ENCODE measurements at places on chromosomes 13 and 19.
A peak's percentile ranks its signal among the peaks of the same experiment; 100 is the strongest.

DNA sequence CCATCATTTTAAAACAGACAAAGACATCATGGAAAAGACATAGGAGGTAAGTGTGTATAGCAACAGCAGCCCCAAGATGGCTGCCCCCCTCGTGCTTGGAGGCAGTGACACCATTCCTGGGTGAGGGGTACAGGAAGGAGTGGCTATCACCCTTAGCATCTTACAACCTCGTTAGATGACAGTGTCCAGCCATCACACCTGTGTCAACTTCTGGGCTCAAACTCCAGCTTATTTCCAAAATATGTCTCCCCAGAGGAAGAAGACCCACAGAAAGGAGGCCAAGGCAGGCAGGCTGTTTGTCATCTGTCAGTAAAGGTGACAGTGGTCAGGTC, 27.5 kb downstream of the EPS15L1 start:
- DNase-seq = no peak

GRCh38 chr19:35095667-35096368, 19.8 kb upstream of the FXYD3 start:
- DNase-seq = no peak

DNA sequence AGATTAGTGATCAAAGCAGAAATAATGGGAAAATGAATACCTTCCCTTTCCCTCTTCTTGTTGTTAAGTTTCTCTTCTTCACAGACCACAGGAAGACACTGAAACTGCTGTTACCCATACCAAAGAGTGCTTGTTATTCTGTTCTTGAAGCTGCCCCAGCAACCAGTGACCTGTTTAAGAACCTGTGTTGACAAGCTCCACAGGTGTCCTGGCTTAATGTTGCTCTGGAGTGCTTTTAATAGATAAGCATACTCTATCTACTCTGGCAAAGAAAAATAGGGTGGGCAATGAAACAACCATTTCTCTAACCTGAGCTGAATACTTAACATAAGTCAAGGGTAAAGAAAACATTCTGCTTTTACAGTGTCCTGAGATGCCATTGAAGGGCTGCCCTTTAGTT, 506.7 kb upstream of the GPC6 start:
- DNase-seq = no peak

- no peak for DNase-seq
These were observed 1315.4 kb downstream of the PCDH9 start for GRCh38 chr13:65914716-65915115.

DNA sequence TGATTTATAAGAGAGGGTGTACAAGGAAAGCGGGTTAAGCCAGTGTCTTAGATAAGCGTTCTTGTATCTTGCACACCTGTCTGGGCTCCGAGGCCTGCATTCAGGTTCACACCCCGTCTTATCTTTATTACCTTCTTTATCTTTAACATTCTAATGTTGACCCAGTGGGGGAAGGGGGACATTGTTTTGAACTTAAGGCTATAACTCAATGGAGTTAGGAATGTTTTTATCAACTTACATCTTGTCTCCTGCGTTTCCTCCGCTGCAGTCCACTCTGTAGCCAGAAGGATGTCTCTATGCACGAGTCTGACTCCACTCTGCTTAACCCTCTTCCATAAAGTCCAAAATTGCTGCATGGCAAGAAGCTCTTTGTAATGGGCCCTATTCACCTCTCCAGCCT, 71.2 kb downstream of the FGF9 start:
- no peak for DNase-seq

- no peak for DNase-seq
These were observed 3.3 kb downstream of the EEF2 start for GRCh38 chr19:3981736-3982681.

DNA sequence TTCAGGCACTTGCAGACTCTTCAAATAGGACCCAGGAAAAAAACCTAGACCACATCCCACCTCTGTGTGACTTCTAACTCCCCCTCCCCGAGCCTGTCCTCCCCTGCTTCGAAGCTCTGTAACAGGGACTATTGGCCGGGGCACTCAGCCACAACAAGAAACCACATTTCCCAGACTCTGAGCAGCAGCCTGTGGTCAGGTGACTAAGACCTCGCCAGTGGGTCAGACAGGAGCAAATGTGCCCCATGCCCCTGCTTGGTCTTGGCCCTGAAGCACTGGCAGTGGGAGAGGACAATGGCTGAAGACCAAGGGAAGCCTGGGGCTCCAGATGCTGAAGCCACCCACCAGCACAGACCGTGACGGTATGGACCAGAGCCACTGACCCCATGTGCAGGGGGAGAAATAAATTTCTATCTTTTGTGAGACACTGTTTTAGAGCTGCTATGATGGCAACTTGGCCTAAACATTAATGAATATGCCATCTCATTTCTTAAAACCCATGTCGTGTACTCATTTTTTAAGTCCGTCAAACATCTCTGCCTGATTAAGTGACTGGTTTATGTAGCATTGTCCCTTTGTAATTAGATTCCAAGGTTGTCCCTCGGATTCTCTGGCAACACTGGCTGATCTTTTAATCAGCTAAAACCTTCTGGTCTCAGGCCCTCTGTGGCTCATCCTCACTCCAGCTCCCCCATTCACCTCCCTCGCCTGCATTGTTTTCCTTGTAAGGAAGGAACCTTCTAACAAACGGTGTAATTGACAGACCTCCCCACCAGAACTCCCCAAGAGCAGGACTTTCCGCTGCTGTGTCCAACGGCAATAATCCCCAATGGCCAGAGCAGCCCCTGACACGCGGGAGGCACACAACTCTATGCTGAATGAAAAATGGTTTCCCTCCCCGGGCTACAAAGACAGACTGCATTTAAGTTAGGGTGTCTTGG, 98.4 kb downstream of the STK24 start:
- DNase-seq = peak; percentile 70

DNA sequence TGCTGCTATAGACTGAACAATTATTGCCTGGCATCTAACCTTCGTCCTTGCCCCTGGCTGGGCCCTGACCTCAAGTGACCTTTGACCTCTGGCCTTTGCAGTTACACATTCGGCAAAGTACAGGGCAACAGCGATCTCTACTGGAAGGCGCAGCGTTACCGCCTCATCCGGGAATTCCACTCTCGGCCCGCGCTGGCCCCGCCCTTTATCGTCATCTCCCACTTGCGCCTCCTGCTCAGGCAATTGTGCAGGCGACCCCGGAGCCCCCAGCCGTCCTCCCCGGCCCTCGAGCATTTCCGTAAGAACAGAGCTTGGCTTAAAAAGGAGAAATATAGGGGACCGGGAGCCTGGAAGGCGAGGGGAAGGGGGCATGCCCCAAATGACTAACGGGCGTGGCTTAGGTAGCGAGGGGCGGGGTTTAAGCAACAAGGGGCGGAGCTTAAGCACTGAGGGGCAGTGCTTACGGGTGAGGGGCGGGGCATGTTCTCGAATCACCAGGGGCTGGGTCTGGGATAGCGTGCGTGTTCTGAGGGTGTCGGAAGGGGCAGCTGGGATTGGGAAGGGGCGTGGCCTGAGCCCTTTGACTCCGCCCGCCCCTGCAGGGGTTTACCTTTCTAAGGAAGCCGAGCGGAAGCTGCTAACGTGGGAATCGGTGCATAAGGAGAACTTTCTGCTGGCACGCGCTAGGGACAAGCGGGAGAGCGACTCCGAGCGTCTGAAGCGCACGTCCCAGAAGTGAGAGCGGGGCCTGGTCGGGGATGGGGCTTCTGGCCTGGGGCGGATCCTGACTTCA, 52.7 kb downstream of the TRPM4 start:
- peak; percentile 57 for DNase-seq

DNA sequence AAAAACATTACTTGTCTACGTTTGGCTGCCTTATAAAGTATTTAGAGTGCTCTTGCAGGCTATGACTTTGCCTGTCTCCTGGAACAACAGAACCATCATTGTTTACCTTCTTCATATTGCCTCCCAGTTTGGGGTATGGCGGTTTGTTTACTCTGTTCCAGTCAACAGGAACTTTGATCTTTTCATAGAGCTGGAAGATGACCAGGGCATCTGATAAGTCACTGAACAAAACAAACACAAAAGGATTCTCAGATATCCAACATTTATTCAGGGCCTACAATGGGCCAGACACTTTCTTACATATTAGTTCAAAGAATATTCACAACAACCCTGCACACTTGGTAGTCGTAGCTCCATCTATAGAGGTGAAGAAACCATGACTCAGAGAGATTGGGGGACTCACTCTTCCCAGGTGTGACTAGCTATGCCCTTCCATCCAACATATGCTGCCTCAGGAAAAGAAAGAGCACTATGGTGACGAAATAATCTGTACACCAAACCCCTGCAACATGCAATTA, 38.4 kb upstream of the CPB2 start:
- DNase-seq = no peak

- no peak for DNase-seq
These were observed 72.3 kb upstream of the RFC3 start for GRCh38 chr13:33745370-33746324.

- DNase-seq = no peak
These were observed 53.2 kb downstream of the COMP start for GRCh38 chr19:18737954-18738351.

GRCh38 chr13:24450530-24450929, 62.0 kb downstream of the PARP4 start:
- DNase-seq = no peak

GRCh38 chr13:32125221-32125689, 93.7 kb downstream of the FRY start:
- DNase-seq = no peak

DNA sequence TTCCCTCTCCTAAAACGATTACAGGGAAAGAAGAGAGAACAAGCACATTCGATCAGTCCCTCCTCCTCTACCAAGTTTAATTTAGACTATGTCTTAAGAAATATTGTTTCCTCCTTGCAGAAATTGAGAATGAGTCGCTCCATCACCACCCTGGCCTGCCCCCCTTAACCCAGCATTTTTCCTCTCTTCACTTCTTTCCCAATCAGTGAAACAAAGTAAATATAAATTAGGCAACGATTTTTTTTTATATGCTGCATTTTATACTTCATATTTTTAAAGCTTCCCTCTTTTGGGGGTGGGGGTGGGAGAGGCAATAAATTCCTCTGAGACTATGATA, 300.0 kb downstream of the SPRY2 start:
- DNase-seq = no peak

DNA sequence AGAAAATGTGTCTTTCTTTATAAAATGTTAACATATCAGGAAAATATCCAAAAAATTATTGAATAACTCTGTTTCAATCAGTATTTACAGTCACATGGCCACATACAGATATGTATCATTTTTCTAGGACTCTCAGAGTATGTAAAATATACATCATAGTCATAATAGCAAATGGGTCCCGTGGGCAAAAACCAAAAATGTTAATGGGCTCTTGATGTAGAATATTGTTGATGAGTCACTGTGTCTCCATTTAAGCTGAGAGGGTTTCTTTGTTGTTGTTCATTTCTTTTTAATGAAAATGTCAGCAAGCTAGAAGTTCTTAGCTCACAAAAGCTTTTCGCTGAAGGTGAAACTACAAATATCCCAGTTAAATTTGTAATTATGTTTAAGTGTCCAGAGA, 1713.1 kb upstream of the PCDH20 start:
- DNase-seq = no peak

DNA sequence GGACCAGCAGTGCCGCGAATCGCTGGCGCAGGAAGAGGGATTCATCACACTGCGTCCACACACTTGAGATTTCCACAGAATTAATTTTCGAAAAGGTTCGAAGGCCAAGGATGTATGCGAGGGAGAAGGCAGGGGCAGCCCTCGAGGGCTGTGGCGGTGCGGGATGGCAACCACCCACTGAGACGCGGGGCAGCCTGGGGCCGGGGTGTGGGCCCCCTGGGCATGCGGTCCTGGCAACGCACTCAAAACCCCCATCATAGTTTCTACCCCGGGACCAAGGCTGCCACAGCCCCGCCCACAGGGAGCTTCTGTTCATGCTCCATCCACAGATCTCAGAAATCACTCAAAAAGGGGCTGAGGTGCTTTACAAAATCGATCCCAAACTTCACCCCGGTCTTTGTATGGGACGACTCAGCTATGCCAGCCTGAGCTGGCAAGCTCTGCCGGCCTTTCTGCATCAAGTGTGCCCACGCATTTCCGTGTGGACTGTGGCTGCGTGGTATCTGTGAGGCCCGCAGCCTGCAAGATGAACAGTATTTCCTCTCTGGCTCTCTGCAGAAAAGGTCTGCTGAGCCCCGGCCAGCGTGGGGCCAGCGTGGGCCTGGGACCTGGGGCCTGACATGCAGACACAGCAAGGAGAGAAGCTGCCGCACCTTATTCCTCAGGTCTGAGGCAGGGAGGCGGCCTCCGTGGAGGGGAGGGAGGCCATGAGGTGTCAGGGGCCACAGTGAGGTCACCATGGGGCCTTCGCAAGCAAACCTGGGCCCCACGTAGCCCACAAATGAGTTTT, 19.2 kb downstream of the ZNF787 start:
- DNase-seq = no peak

GRCh38 chr19:3073159-3073563, 10.9 kb upstream of the TLE5 start:
- no peak for DNase-seq

GRCh38 chr13:95226932-95227695, 74.1 kb downstream of the ABCC4 start:
- no peak for DNase-seq

GRCh38 chr13:21625366-21625765, 21.4 kb upstream of the MICU2 start:
- DNase-seq = no peak

- DNase-seq = peak; percentile 82
These were observed 65.4 kb downstream of the GNG7 start for GRCh38 chr19:2636897-2637683.

- peak; percentile 51 for DNase-seq
These were observed 10.1 kb upstream of the ZNF358 start for GRCh38 chr19:7505682-7506384.

DNA sequence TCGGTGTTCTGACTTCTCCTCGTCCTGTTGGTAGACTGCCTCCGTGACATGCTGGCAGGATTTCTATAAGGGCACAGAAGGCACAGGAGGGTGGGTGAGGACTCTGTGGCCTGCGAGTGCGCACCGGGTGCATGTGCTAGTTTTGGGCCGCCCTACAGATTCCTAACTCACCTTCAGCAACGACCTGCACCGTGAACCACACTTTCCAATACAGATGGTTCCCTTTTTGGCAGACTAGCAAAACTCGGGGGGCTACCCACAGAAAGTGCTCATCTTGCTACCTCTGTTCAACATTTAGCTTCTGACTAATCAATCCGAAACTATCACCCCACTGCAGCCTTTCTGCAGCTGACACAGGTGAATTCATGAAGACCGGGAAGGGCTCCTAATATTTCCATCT, 14.1 kb upstream of the AMER2 start:
- no peak for DNase-seq

DNA sequence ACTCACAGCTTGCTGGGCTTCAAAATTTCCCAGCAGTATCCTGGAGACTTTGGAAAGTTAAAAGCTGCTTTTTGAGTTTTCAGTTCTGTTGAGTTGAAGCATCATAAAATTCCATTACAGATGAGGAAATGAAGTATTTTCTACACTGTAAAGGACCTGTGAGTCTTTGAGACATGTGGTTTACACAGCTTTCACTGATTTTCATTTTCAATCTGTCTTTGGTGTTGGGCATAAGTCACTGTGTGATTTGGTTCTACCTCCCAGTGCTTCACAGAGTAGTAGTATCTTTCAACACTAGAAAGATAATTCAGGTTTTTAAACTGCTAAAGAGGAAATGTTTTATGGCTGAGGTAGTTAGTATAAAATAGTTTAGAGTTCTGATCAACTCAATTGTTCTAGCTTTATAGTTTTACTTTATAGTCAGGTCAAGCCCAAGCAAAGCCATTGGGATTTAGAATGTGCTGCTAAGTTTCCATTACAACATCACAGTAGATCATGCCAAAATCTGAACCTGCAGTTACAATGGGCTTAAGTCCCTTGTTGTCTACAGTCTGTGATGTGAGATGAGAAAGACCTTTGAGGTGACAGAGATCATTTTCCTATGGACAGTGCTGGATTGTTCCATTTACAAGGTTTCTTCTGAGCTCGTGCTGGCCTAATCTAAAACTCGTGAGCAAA, 161.6 kb downstream of the FLT1 start:
- DNase-seq = no peak

GRCh38 chr13:41528021-41528420, 70.7 kb downstream of the RGCC start:
- no peak for DNase-seq

All from activated CD4-positive, alpha-beta memory T cell treated with anti-CD3 and anti-CD28 coated beads for 36 hours (primary cell).